Right atrium auricular region (tissue), 2 donors: ENCODE measurements at places on chromosomes 6 and 20.

- DNase-seq, result no peak
- H3K27ac ChIP-seq, result no peak overlapping the region
- H3K4me3 ChIP-seq, result no peak overlapping the region
- no peaks in the 10 kb centered on the region for H3K27me3 ChIP-seq
- no peaks in the 10 kb centered on the region for H3K36me3 ChIP-seq
Observed at GRCh38 chr6:24117021-24117420, 9.0 kb upstream of the NRSN1 start.

GRCh38 chr20:1381753-1382591 lies 10.9 kb downstream of the FKBP1A start:
- no peaks in the 10 kb centered on the region for H3K36me3 ChIP-seq
- no peak for DNase-seq
- no peaks in the 10 kb centered on the region for H3K27me3 ChIP-seq
- H3K4me3 ChIP-seq, result no peak overlapping the region

DNA sequence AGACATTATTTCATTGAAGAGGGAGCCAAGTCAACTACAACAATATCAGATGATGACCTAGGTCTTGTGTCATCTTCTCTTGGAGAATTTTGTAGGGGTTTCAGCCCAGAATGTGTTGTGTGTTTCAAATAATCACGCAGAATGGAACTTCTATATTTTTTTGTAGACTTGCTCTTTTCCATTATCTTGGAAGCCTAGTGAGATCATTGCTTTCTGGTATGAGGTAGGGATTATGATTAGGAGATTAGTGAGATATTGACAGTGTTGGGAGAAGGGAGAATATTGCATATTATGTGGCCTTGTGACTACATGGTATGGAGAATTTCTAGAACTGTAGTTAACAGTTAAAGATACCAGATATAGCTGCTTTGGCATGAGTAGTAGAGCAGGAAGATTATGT lies 423.6 kb upstream of the PLCB4 start:
- H3K4me1 ChIP-seq, result no peaks in the 10 kb centered on the region
- peak overlapping the region; percentile 72 for H3K27ac ChIP-seq
- no peaks in the 10 kb centered on the region for H3K36me3 ChIP-seq

- no peak overlapping the region for H3K4me3 ChIP-seq
- H3K27ac ChIP-seq, result no peak overlapping the region
- H3K36me3 ChIP-seq, result peaks cover 7% of the 10 kb centered on the region
Observed at GRCh38 chr6:116244284-116244683, 9.6 kb downstream of the TSPYL4 start.

DNA sequence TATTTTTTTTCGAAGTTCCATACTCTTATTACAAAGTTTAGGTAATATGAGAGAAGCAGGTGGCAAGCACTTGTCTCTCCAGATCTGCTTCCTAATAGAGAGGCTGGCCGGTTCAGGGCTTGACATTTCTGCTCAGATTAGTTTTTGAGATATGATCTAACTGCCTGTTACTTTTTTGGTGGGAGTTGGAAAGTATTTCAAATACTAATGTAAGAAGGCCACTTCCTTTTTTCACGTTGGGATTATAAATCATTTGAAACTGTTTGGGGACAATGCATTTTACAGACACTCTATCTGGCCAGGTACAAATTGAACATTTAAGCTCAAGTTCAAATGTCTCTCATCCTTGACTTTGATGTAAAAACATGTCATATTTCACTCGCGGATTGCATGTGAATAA lies 222.1 kb upstream of the SULF2 start:
- H3K27me3 ChIP-seq, result no peaks in the 10 kb centered on the region
- H3K4me3 ChIP-seq, result no peak overlapping the region
- no peaks in the 10 kb centered on the region for H3K4me1 ChIP-seq
- H3K36me3 ChIP-seq, result no peaks in the 10 kb centered on the region
- no peak for DNase-seq
- H3K27ac ChIP-seq, result no peak overlapping the region

GRCh38 chr6:44533421-44533820 lies 145.9 kb downstream of the CDC5L start:
- H3K27ac ChIP-seq, result no peak overlapping the region
- no peak overlapping the region for H3K4me3 ChIP-seq
- DNase-seq, result peak; percentile 28
- H3K4me1 ChIP-seq, result no peaks in the 10 kb centered on the region
- no peaks in the 10 kb centered on the region for H3K27me3 ChIP-seq

DNA sequence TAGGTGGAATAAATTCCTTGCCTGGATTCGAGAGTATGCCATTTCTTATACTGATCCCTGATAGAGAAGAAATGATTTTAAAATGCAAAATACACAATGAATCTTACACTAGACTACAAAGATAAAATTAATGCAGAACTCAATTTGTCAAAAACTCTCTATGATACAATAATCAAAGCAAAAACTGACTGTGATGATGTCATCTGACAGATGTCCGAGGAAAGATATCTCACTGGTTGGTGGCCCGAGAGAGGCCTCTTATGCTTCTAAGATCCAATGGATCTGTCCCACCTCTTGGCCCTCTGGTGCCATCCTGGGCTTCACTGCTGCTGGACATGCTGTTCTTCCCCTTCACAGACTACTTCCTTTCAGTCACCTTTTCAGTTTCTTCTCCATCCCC lies 14.4 kb upstream of the GSTA4 start:
- H3K27ac ChIP-seq, result no peak overlapping the region
- H3K27me3 ChIP-seq, result no peaks in the 10 kb centered on the region

DNA sequence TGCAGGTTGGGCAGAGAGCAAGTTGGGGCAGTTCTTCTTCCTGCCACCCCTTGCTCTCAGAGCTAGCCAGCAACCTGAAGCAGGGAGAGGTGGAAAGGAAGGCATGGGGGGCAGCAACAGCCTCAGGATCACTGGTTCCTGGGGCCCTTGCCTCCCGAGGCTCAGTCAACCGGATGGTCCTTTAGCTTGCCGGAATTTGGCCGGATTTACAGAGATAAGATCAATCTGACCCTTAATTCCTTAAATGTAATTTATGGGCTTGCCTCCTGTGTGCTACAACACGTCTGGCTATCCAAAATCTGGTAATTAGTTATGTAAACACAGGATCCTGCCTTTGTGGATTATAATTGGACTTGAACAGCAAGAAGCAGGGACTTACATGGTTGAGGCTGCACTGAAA lies 19.5 kb upstream of the TCP11 start:
- H3K4me1 ChIP-seq, result no peaks in the 10 kb centered on the region
- no peak overlapping the region for H3K4me3 ChIP-seq
- no peak overlapping the region for H3K27ac ChIP-seq
- DNase-seq, result no peak

DNA sequence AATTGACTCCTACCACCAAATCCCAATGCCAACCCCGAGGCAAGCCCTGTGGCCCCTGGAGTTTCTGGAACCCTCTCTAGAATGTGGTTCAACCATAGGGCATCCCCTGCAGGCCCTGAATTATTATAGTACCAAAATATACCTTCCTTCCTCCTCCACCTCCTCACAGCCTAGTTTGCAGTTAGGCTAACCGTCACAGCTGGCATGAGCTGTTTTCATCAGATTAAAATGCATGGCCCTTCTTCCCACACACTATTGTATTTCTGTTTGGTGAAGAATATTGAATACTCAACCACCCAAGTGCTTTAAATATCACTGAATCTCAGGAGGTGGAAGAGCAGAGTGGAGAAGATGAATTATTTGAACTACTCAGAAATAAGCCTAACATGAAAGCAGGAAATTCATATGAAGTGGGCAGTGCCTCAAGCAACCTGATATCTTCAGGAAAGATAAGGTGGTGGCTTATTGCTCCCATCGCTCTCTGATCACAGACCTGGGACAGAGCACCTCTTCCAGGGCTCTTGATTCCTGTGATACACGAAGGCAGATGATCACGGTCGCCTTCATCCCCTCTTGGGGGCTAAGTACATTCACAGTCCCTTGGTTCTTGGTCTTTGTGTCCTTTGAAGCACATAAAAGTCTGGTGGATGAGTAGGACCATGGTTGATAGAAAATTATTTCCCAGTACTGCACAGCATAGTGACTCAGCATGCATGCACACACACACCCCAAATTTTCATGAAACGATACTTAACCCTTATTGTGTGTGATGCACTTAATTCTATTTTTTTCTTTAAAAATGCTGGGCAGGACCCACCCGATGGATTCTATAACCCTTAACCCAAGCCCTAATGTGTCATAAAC lies 90.9 kb downstream of the PSMG4 start:
- no peak for DNase-seq
- no peaks in the 10 kb centered on the region for H3K36me3 ChIP-seq
- no peaks in the 10 kb centered on the region for H3K27me3 ChIP-seq
- no peaks in the 10 kb centered on the region for H3K4me1 ChIP-seq
- H3K4me3 ChIP-seq, result no peak overlapping the region

- H3K36me3 ChIP-seq, result no peaks in the 10 kb centered on the region
- no peaks in the 10 kb centered on the region for H3K27me3 ChIP-seq
- no peak overlapping the region for H3K4me3 ChIP-seq
Observed at GRCh38 chr20:8524101-8525016, 392.3 kb downstream of the PLCB1 start.

DNA sequence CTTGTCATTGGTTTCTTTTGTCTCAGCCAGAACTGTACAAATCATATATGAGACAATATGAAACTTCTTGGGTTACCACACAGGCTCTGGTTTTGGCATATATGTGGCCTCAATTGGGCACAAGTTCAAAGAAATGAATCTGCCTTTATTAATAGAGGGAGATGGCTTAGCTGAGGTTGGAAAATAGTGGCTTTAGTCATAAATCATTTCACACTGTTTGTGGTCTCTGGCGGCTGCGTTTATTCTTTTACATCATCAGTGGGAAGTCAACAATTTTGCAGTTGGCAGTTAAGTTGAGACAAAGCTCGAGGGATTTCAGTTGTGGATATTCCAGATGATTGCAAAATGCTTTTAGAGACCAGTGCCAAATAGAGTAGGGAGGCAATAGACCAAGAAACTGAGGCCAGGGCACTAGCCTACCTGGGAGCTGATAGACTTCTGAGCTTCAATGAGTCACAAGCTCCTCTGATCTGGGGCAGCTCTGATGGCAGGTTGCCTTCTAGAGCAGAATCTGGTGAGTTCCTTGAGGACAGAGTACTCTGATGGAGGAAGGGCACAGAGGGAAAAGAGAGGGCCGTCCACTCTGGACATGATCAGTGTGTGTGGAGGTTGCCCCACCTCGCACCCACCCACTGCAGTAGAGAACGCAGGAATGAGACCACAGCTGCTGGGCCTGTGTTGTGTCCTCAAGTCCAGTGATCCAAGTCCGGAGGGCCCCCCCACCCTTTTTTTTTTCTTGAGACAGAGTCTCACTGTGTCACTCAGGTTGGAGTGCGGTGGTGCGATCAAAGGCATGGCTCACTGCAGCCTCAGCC lies 73.5 kb downstream of the ARMC2 start:
- H3K4me3 ChIP-seq, result no peak overlapping the region
- H3K4me1 ChIP-seq, result peaks cover 20% of the 10 kb centered on the region

GRCh38 chr6:34560366-34561226 lies 4.5 kb upstream of the SPDEF start:
- no peaks in the 10 kb centered on the region for H3K4me1 ChIP-seq
- no peak overlapping the region for H3K4me3 ChIP-seq
- H3K27ac ChIP-seq, result no peak overlapping the region
- DNase-seq, result no peak

- no peak for DNase-seq
- H3K27ac ChIP-seq, result no peak overlapping the region
- no peak overlapping the region for H3K4me3 ChIP-seq
- no peaks in the 10 kb centered on the region for H3K27me3 ChIP-seq
Observed at GRCh38 chr6:144607998-144608735, 323.0 kb downstream of the UTRN start.

DNA sequence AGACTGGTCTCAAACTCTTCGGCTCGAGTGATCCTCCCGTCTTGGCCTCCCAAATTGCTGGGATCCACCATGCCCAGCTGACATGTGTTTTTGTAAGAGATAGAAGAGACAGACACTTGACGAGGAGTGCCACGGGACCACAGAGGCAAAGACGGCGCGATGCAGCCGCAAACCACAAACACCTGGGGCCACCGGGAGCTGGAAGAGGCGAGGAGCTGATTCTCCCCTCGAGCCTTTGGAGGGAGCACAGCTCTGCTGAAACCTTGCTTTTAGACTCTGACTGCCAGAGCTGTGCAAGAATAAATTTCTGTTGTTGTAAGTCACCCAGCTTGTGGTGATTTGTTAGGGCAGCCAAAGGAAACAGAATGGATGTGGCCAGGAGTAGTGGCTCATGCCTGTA lies 46.9 kb downstream of the TFAP2C start:
- H3K36me3 ChIP-seq, result no peaks in the 10 kb centered on the region
- DNase-seq, result no peak
- H3K4me1 ChIP-seq, result no peaks in the 10 kb centered on the region

DNA sequence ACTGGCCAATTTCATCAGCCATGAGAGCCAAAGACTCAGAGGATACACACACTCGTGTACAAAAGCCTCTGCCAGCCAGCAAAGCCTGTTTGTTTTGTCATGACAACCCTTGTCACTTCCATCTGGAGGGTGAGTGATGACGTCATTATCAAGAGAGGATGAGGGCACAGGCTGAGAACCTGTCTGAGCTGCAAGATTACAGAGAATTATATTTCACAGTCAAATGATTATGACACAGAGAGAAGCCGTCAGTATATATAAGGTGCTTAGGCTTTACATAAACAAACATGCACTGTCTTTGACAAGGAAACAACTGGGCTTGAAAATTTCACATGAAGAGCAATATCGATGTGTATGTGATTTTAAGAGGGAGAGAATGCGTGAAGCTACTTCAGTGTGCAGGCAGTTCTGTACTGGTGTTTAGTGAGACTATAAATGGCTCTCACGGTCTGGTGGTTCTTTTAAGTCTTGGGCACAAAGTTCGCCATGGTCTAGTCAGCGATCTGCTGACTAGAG lies 36.5 kb upstream of the BCLAF1 start:
- no peak overlapping the region for H3K27ac ChIP-seq
- no peak overlapping the region for H3K4me3 ChIP-seq
- H3K4me1 ChIP-seq, result no peaks in the 10 kb centered on the region
- no peaks in the 10 kb centered on the region for H3K27me3 ChIP-seq
- DNase-seq, result no peak
- H3K36me3 ChIP-seq, result no peaks in the 10 kb centered on the region

DNA sequence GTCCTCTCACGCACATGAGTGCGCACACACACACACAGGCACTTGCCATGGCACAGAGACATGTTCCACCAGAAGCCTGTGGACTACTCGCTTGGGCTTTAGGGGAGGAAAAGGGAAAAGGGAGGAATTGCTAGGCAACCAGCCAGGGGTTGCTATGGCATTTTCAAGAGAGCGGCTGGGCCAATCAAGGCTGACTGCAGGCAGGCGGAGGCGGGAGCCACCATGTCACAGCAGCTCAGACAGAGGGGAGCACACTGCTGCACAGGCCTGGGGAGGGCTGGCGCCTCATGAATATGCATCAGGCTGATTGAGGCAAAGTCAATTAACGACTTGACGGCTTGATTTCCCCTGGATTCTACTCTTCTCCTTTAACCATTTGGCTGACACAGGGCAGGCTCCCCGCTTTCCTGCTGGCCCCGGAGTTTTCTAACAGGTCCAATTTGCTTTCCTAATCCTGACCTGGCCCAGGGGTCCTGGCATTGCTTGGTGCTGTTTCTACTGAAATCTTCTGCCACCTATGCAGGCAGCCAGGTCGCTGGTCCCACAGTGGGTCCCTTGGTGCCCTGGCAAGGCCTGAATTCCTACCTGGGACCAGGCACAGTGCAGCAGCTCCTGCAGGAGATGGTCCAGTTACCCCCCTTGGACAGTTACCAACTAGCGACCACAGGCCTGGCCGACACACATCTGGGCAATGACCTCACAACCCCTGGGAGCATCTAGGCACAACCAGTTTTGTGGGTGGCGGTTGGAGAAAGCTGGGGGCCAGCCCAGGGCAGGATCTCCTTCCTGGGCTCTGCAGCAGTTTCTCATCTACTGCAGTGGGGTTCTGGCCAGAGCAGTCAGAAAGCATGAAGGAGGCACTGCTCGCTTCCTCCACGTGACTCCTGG lies 52.1 kb downstream of the YTHDF1 start:
- no peaks in the 10 kb centered on the region for H3K36me3 ChIP-seq
- no peak for DNase-seq
- no peaks in the 10 kb centered on the region for H3K27me3 ChIP-seq
- H3K4me1 ChIP-seq, result no peaks in the 10 kb centered on the region
- H3K4me3 ChIP-seq, result no peak overlapping the region
